ENCODE measurements at places on chromosomes 6 and 20. TPM values are rescaled to one million over a fixed set of nuclear protein-coding genes. Genes with fewer than 3 reads are reported as not detected.

DNA sequence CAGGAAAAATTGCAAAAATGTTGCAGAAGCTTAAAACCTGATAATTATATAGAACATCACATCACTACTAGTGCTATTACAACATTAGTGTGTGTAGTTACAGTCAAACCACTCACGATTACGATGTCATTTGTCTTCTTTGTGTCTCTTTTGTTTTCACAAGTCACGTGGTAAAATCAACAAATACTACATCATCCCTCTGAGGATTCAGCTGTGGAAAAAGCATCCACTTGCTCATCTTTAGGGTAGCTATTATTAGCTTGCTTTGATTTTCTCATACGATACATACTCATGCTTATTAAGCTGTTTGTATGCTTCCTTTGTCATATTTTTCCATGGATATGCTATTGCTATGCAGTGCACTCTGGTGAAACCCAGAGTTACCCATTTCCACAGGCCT, 22.2 kb upstream of the ATXN1 start:
- DNase-seq: no peak

NOTCH4 gene
- 0.55 TPM for total RNA-seq

ECT2L gene
- total RNA-seq: not detected

CALHM4 gene
- not detected for total RNA-seq
